ENCODE measurements at places on chromosomes 12 and 14. TPM values are rescaled to one million over a fixed set of nuclear protein-coding genes. Genes with fewer than 3 reads are reported as not detected.
A peak's percentile ranks its signal among the peaks of the same experiment; 100 is the strongest.

The ANG gene
- total RNA-seq: 4.4 TPM

DNA sequence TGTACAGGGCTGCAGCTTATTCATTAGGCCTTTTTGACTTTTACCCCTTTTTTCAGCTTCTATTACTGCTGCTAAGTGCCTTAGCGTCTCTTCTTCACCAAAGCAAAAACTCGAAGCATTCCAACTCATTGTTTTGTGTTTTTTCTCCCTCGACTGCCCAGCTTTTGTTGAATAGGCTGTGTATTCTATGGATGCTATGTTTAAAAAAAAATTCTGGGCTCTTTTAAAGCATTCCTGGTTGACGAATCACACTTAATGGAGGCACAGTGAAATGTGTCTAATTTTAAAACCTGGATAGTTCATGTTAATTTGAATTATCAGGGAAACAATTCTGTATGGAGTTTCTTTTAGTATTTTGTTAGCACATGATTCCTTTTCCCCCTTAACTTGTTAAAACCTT, 29.7 kb downstream of the KTN1 start:
- H3K27me3 ChIP-seq: no peaks in the 10 kb centered on the region
- H3K27ac ChIP-seq: no peak overlapping the region
- no peak overlapping the region for H3K4me3 ChIP-seq

- no peak for DNase-seq
- no peaks in the 10 kb centered on the region for H3K4me1 ChIP-seq
- no peak overlapping the region for H3K27ac ChIP-seq
Measured at GRCh38 chr12:23753628-23754365, 195.7 kb downstream of the SOX5 start.

The SINHCAF gene
- total RNA-seq: 121 TPM

The TMEM119 gene
- not detected for total RNA-seq

- H3K36me3 ChIP-seq: no peaks in the 10 kb centered on the region
- peaks cover 6% of the 10 kb centered on the region for H3K4me1 ChIP-seq
- H3K4me3 ChIP-seq: peak overlapping the region; percentile 34
- H3K27ac ChIP-seq: no peak overlapping the region
- H3K27me3 ChIP-seq: no peaks in the 10 kb centered on the region
Measured at GRCh38 chr14:98325761-98326160, 946.2 kb downstream of the BCL11B start.

- H3K27me3 ChIP-seq: no peaks in the 10 kb centered on the region
- H3K36me3 ChIP-seq: no peaks in the 10 kb centered on the region
- peaks cover 8% of the 10 kb centered on the region for H3K4me1 ChIP-seq
- H3K27ac ChIP-seq: no peak overlapping the region
- no peak for DNase-seq
Measured at GRCh38 chr14:24956104-24956503, 93.8 kb downstream of the STXBP6 start.

DNA sequence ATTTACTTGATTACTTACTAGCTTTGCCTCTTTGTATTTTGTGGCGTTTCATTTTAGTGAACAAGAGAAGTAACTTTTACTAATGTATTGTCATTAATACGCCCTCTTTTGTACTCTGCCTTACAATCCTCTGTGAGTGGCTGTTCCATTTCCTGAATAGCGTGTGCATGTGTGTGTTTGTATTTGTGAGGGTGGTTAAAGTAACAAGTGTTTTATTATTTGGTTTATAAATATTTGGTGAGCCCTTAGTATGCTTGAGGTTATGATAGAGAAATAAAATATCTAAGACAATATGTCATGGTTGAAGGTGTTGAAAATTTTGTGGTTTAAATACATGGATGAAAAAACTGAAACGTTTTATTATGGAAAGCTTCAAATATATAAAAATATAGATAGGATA, 71.7 kb upstream of the REP15 start:
- no peaks in the 10 kb centered on the region for H3K27me3 ChIP-seq
- no peak overlapping the region for H3K4me3 ChIP-seq
- no peak overlapping the region for H3K27ac ChIP-seq
- no peaks in the 10 kb centered on the region for H3K36me3 ChIP-seq
- no peak for DNase-seq

- peaks cover 5% of the 10 kb centered on the region for H3K36me3 ChIP-seq
- H3K27me3 ChIP-seq: no peaks in the 10 kb centered on the region
- H3K27ac ChIP-seq: no peak overlapping the region
- H3K4me3 ChIP-seq: no peak overlapping the region
Measured at GRCh38 chr12:9741726-9742125, 8.8 kb upstream of the CLECL1 start.

GRCh38 chr14:24605435-24606190, 3.9 kb downstream of the GZMH start:
- H3K4me1 ChIP-seq: no peaks in the 10 kb centered on the region
- H3K4me3 ChIP-seq: no peak overlapping the region
- DNase-seq: peak; percentile 61
- no peak overlapping the region for H3K27ac ChIP-seq

The ADCY4 gene
- 3.4 TPM for total RNA-seq

- H3K36me3 ChIP-seq: peaks cover 6% of the 10 kb centered on the region
- H3K4me1 ChIP-seq: peaks cover 32% of the 10 kb centered on the region
- H3K4me3 ChIP-seq: no peak overlapping the region
- no peak overlapping the region for H3K27ac ChIP-seq
- DNase-seq: no peak
Measured at GRCh38 chr14:34732802-34733201, 18.4 kb upstream of the CFL2 start.

GRCh38 chr12:76976777-76977382, 88.5 kb downstream of the E2F7 start:
- H3K36me3 ChIP-seq: no peaks in the 10 kb centered on the region
- DNase-seq: no peak
- H3K4me3 ChIP-seq: no peak overlapping the region
- no peaks in the 10 kb centered on the region for H3K4me1 ChIP-seq
- H3K27me3 ChIP-seq: peaks cover 35% of the 10 kb centered on the region
- H3K27ac ChIP-seq: no peak overlapping the region

DNA sequence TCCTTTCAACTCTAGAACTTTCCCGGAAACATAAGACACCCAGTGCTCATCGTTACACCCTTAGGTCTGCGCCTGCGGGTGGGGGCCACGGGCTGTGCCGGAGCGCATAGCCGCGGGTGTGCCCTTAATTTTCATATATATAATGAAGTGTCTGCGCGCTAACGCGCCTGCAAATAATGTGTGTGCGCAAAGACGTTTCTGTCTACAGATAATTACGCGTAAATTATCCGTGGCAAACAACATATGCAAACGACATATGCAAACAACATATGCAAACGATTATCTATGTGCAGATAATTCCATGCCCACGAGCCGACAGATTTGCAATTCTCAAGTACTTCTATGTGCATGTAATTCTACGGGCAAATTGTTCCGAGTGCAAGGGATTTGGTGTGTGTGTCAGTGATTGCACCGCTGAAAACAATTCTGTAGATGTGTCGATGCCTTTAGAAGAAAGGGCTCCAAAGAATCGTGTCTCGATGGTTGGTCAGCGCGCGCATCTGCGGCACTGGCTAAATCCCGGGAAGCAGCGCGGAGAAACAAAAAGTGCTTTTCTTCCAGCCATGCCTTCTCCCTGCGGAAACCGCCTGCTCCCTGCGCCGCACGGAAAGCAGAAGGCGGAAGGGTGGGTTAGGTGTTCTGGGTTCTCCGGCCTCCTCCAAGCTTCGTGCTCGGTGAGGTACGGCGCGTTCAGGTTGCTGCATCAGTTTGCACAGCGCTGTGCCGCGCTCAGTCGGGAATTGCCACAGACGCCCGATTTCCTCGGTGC, 34.5 kb upstream of the TBX5 start:
- H3K36me3 ChIP-seq: no peaks in the 10 kb centered on the region
- H3K4me3 ChIP-seq: no peak overlapping the region
- DNase-seq: no peak
- no peaks in the 10 kb centered on the region for H3K27me3 ChIP-seq

GRCh38 chr14:77673193-77673592, 34.6 kb downstream of the ALKBH1 start:
- peaks cover 7% of the 10 kb centered on the region for H3K36me3 ChIP-seq
- no peak overlapping the region for H3K27ac ChIP-seq
- H3K4me3 ChIP-seq: no peak overlapping the region
- DNase-seq: no peak
- no peaks in the 10 kb centered on the region for H3K27me3 ChIP-seq

- no peak overlapping the region for H3K4me3 ChIP-seq
- H3K27ac ChIP-seq: no peak overlapping the region
- no peaks in the 10 kb centered on the region for H3K4me1 ChIP-seq
Measured at GRCh38 chr14:98189511-98189910, 1082.5 kb downstream of the BCL11B start.

DNA sequence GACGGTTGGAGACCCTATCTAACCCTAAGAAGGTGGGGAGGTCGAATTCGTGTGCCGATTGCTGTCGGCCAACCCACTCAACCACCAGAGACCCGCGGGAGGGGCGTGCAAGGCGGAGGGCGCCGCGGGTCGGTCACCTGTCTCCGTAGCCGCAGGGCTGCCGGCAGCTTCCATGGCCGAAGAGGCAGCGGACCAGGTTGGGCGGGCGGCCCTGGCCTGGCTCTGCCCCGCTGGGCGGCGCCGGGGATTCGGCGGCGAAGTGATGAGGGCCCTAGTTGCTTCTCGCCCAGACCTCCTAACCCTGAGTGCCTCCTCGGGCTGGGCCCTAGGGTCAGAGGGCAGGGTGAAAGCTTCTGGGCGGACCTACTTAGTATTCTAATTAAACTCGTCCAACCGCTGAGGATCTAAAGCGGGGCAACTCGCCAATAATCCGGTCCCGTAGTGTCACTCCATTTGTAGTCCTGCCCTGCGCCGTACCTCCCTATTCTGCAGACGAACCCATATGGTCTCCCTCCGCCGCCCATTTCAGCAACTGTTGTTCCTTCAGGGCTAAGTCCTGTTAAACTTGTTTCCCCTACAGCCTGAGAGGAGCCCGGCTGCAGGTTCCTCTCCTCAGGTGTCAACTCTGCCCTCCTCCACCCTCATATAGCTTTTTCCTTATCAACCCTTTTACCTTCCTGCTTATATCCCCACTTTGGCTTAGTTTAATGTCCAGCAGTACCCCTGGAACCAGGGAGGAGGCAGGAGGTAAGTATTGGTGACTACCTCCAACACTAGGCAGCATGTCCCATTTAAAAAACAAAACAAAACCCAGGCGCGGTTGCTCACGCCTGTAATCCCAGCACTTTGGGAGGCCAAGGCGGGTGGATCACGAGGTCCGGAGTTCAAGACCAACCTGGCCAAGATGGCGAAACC, at the start of gene PYM1:
PYM1 (minus strand) TSS at position 307 of the 915 bp plus-strand sequence; CDS start at position 174, 133 bp downstream.
- H3K4me1 ChIP-seq: peaks cover 34% of the 10 kb centered on the region
- H3K27me3 ChIP-seq: no peaks in the 10 kb centered on the region
- DNase-seq: peak; percentile 74
- peak within 1 kb of the TSS; percentile 95 for H3K27ac ChIP-seq
- peak within 1 kb of the TSS; percentile 95 for H3K4me3 ChIP-seq

The APOF gene
- total RNA-seq: not detected

GRCh38 chr14:72247896-72248465, 315.8 kb downstream of the RGS6 start:
- no peak overlapping the region for H3K4me3 ChIP-seq
- no peaks in the 10 kb centered on the region for H3K4me1 ChIP-seq
- no peak overlapping the region for H3K27ac ChIP-seq
- peaks cover 31% of the 10 kb centered on the region for H3K27me3 ChIP-seq

DNA sequence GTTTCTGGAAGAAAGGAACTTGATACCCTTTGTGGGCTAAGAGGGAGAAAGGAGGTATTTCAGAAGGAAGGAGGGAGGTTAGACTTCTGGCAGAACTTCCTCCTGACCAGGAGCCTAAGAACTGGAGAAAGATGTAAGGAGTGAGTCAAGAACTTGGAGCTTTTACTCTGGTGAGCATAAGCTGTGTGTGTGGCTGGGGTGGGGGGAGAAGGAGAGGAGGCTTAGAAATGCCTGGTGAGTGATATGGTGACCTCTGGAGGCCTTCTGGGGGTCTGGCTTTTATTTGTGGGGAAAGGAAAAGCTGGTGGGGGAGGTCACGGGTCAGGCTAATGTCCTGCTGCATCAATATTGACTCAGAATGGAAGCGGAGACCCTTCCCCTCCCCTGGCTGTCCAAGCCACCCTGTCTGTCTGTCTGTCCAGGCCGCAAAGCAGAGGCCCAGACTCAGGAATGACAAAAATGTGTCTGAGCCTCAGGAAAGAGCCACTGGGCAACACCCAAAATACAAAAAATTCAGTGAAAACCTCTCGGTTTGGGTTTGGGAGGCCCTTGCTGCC, 4.8 kb downstream of the LRP1 start:
- DNase-seq: no peak
- H3K27me3 ChIP-seq: peaks cover 48% of the 10 kb centered on the region
- H3K36me3 ChIP-seq: peaks cover 7% of the 10 kb centered on the region
- H3K4me3 ChIP-seq: no peak overlapping the region
- H3K4me1 ChIP-seq: no peaks in the 10 kb centered on the region

- no peaks in the 10 kb centered on the region for H3K27me3 ChIP-seq
- peaks cover 24% of the 10 kb centered on the region for H3K36me3 ChIP-seq
- peaks cover 13% of the 10 kb centered on the region for H3K4me1 ChIP-seq
- H3K27ac ChIP-seq: peak within 1 kb of the TSS; percentile 67
- peak; percentile 72 for DNase-seq
Measured at GRCh38 chr12:48788854-48789775, at the start of gene ADCY6. ADCY6 (minus strand) TSS chr12:48789089; CDS start chr12:48783434, 5,655 bp downstream.

The ADAMTS20 gene
- not detected for total RNA-seq

GRCh38 chr12:62136496-62136895, 123.7 kb upstream of the USP15 start:
- no peak for DNase-seq
- H3K4me1 ChIP-seq: no peaks in the 10 kb centered on the region
- H3K27me3 ChIP-seq: no peaks in the 10 kb centered on the region
- H3K36me3 ChIP-seq: no peaks in the 10 kb centered on the region

DNA sequence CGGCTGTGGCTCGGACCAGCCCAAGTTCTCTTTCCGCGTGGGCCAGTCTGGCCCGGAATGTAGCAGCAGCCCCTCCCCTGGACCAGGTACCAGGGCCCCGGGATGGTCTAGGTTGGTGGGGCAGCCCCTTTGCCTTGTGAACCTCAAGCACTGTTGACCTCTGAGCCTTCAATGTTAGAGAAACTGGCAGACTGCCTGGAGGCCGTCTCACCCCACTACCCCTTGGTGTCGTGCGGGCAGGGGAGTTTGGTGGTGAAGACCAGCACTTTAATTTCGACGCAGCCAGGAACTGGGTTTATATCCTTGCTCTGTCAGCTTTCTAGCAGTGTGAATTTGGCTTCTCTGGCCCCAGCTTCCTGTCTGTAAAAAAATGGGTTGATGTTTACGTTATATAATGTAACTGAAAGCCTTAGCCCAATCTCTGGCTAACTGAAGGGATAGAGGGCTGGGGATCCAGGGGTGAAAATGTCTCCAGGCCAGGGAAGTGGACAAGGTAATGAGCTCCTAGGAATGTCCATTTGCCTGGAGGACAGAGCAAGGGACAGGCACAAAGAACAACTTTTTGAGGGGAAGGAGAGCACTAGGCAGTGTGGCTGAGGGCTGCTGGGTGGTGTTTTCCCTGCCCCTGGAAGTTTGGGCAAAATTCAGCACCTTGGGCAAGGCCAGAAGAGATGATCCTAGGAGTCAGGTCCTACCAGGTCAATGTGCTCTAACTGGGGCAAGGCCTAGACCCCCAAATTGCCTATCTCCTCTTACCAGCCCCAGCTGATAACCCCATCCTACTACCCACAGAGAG, 11.4 kb downstream of the MCRS1 start:
- DNase-seq: no peak
- H3K27me3 ChIP-seq: peaks cover 12% of the 10 kb centered on the region
- no peak overlapping the region for H3K27ac ChIP-seq

GRCh38 chr14:85122690-85123089, 407.3 kb upstream of the FLRT2 start:
- no peaks in the 10 kb centered on the region for H3K4me1 ChIP-seq
- H3K27me3 ChIP-seq: no peaks in the 10 kb centered on the region
- DNase-seq: no peak
- H3K27ac ChIP-seq: no peak overlapping the region
- H3K36me3 ChIP-seq: no peaks in the 10 kb centered on the region
- H3K4me3 ChIP-seq: no peak overlapping the region

GRCh38 chr12:2636741-2637340, 157.9 kb upstream of the FKBP4 start:
- no peak for DNase-seq
- no peak overlapping the region for H3K27ac ChIP-seq
- H3K36me3 ChIP-seq: peaks cover 4% of the 10 kb centered on the region
- peaks cover 9% of the 10 kb centered on the region for H3K4me1 ChIP-seq
